Fibroblast of upper back skin (primary cell): ENCODE measurements at places on chromosomes 5 and 9.

DNA sequence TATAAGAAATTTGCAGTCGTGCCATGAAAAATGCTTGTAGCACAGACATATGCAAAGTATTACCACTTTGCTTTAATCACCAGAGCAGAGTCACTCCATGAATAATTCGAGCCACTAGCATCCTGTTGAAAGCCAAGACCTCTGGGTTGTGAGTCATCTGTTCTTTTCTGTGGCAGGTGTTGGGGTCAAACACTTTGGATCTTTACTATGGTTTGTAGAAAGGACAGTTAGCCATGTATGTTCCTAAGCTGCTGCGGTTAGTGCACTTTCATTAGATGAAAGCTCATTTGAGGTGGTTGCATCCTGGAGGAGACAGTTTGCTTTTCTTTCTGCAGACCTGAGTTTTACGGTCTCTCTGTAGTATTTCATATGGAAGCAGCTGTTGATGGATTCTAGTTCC, 223.7 kb downstream of the DMRT2 start:
- DNase-seq, result peak; percentile 35

DNA sequence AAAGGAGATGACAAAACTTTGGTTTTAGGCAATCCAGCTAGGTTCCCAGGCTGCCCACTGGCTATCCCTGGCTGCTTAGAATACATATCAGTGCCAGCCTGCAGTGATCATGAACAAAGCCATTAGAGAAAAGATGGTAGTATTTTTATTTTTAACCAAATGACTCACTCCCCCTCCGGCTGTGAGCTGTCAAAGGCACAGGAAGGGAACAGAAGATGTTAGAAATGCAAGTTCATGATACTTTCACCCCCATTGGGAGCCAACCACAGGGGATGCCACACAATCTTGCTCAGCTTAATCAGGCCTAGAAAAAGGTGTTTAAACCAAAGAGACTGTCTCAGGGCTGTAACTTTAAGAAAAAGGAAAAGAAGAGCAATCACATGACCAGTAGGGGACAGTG, 70.3 kb upstream of the ASTN2 start:
- DNase-seq, result peak; percentile 6

DNA sequence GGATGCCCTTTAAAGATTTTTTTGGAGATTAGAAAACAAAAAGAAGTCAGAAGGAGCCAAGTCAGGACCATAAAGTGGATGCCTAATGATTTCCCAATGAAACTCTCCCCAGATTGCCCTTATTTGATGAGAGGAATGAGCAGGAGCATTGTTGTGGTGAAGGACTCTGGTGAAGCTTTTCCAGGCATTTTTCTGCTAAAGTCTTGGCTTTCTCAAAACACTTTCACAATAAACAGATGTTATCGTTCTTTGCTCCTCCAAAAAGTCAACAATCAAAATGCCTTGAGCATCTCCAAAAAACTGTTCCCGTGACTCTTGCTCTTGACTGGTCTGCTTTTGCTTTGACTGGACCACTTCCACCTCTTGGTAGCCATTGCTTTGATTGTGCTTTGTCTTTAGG, 121.8 kb downstream of the CAAP1 start:
- DNase-seq, result no peak

DNA sequence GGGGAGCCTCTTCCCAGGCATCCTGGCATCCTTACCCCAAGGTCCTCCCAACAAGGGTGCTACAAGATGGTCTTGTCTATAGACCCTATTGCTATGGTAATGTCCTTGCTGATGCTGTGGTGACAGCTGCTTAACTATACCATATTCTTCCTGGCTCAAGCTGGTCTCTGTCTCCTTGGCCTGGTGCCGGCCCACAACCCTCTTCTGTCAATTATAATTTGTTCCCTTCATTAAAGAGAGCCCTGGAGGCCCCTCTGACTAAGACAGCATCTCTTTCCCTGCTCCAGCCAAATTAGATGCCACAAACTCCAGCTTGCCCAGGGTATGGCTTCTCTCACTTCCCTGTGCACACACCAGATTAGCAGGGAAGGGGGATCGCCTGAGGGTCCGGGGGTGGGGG, 86.7 kb downstream of the PSD2 start:
- no peak for DNase-seq

DNA sequence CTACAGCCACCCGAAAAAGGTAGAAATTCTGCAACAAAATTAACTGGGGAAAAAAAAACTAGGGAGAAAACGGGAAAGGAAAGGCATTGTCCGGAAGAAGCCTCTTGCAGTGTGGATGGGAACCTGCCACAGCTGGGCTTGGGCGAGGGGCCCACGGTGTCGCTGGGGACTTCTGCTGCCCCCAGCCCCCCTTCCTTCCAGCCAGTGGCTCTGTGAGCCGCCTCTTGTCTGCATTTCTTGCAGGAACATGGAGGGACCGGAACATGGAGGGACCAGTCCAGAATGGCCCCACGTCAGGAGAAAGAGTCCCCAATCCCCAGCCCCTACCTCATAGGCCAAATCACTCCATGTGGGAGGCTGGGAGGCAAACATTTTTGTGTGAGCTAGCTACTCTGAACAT, 36.9 kb upstream of the EXOC3 start:
- no peak for DNase-seq

DNA sequence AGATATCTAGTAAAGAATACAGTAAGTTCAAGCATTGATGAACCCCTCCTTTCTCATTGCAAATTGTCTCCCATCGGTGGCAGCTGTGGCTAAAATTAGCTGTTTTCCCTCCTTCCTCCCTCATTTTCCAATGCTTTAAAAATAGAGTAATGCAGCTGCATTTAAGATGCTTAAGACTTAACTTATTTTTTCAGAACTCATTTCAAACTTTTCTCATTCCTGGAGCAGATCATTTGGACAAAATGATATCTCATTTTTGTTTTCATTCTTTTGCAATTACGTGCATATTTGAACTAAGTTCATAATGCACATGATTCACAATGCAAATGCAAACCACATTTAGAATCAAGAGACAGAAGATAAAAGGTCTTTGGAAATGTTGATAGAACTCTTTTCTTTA, 14.6 kb downstream of the HSPB3 start:
- peak; percentile 82 for DNase-seq

- no peak for DNase-seq
Measured at GRCh38 chr9:78214492-78214891, 21.4 kb upstream of the CEP78 start.
